ENCODE measurements at places on chromosomes 1 and 21. TPM values are rescaled to one million over a fixed set of nuclear protein-coding genes. Genes with fewer than 3 reads are reported as not detected.

DNA sequence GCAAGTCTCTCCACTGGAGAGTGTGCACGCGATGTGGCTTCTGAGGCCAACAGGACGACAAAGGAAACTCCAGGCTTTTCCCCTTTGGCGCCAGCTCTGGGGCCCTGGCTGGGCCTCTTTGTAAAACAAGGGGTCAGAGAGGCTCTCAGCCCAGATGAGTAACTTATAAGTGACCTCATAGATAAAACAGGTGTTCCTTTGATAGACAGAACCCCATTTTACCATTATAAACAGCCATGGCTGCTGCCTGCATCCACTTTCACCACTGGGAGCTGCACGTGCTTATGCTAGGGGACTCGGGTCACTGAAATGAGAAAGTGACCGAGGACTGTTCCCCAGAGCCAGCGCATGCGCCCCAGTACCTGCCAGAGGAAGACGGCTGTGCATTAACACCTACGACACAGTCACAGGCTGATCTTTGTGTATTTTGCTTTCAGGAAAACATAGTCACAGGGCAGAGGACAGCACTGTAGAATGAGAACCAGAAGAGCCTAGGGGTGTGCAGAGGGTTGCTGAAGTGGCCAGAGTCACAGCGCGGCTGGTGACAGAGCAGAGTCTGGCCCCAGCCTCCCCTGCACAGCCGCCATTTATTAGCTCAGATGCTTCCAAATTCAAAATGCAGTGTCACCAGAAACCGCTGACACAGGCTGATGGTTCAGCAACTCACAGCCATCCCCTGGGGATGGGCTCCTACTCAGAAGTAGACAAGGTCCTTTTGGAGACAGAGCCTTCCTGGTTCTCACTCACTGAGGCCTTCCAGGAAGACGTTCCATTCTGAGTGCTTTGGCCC is 12.7 kb downstream of the RNF207 start:
- DNase-seq, result no peak

DNA sequence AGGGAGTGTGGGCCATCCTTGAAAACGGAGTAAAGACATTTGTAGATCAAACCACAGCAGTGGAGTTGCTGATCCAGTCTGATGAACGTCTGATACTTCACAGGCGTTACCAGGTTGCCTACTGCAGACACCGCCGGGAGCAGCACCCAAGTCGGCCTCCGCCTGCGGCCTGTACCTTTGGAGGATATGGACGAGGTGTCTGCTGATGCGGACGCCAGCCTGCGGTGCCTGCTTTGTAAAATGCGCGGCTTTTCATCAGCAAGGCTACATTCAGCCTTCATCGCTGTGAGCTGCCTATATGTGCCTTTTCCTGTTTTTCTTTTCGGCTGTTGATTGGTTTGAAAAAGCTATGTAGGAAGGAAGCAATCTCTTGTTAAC is 16.0 kb downstream of the SLX9 start:
- DNase-seq, result no peak

DNA sequence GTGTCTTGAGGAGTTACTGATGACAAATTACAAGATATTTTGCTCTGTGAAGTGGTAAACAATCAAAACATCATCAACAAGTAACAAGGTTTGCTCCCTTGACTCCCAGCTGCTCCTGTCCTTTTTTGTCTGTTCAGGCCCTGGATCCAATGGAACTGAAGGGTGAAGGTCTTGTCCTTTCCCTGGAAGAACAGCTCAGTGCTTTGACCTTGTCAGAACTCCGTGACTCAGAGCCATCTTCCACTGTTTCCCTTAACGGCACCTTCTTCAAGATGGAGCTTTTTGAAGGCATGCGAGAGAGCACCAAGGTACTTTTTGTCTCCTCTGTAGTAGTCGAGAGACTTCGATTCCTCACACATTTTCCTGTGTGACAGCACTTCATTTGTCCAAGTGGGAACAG is 29.0 kb downstream of the TRIM45 start:
- no peak for DNase-seq

DNA sequence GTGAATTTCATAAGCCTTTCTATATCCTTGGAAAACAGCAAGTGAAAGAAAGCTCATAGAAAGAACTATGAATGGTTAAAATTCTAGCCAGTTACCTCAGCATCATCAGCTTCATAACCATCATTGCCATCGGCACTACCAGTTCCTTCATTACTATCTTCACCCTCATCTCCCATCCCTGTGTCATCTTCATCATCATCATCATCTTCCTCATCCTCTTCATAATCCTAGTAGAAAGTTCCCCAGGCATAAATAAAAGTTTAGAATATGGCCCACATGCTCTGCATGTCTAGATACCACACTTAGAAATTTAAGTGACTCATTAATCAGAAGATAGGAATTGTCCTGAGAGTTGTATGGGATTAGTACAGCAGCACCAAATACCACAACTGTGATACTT is 49.0 kb downstream of the TPR start:
- DNase-seq, result no peak

Gene CD84
- total RNA-seq, result 5.3 TPM

DNA sequence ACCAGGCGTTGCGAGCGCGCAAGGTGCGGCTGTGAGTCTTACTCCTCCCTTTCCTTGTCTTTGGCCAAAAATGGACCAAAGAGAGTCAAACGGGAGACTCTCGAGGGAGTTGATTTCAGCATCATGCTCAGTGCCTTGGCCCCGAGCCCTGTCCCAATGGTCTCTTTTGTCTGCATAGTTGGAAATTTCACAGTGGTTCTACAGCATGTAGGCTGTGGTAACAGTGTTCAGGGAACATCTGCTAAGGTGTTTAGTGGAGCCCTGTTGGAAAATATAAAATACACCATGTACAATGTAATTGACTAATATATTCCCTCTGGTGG is 2.7 kb downstream of the CACNA1E start:
- DNase-seq, result no peak

DNA sequence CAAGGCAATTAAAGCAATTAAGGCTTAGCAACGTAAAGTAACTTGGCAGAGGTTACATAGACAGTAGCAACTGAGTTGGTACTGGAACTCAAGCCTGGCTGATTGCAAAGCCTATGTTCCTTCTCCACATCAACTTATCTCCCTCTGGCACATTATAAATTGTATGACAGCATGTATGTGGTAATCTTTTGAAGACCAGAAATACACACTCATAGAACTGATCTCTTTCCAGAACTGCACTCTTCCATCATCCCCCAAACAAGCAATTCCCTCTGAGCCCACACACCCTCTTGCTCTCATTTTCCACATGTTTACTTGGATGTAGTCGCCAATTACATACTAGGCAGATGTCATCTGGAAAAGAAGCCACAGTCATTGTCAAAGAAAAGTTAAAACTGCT is 502.2 kb downstream of the PLPP3 start:
- no peak for DNase-seq

Gene GCSAML
- total RNA-seq, result 1.1 TPM

Gene DPT
- 175 TPM for total RNA-seq

- DNase-seq, result no peak
Measured at GRCh38 chr1:115672224-115673009, 30.6 kb downstream of the VANGL1 start.

DNA sequence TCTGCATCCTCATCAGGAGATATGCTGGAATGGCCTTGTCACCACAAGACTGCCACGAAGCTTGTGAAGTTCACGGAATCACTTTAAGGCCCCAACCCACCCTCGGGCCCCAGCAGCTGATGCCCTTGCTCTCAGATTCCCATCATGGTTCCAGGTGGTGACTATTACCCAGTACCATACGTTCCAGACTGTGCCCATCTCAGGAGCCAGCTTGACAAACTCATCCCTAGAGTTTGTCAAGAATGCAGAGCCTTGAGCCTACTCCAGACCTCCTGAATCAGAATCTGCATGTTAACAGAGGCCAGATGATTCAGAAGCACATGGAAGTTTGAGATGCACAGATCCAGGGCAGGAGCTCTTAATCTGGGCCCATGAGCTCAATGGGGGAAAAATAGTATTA is 53.9 kb upstream of the RBM15 start:
- no peak for DNase-seq

GRCh38 chr21:27595716-27596115 is 628.8 kb upstream of the ADAMTS5 start:
- DNase-seq, result no peak

Gene DCDC2B
- not detected for total RNA-seq

DNA sequence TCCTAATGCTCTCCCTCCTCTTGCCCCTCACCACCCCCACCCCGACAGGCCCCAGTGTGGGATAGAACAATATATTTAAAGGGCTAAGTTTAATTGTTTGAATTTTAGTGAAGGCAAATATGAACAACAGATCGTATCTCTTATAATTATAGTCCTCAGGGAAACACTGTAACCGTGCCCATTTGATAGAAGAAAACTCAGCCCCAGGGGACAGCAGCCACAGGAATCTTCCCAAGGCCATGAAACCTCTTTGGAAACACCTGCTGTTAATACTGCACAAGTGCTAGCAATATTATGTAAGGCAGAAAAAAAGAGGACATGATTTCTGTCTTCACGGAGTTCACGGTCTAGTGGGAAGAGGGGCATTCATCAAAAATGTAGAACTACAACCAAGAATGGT is 142.2 kb downstream of the URB2 start:
- no peak for DNase-seq

DNA sequence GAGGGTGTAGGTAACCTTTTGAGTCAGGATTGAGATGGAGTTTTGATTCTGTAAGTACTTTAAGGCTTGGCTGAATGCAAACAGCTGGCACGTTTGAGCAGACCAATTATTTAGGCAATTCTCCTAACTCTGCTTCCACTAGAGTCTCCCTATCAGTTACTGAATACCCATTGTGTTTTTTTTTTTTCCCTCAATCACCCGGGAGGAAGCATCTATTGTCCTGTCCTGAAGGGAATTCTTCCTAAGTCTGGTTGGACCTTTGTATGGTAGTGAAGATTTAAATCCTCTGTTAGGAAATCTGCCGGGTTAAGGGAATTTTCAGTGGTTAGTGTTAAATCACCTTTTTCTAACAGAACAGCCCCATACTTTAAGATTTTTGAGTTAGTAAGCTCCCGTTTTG is 571.2 kb upstream of the USP24 start:
- DNase-seq, result no peak

Gene DSTYK
- total RNA-seq, result 15.5 TPM

Gene TEX38
- not detected for total RNA-seq

GRCh38 chr1:20028125-20028524 is 41.9 kb upstream of the PLA2G5 start:
- DNase-seq, result no peak

DNA sequence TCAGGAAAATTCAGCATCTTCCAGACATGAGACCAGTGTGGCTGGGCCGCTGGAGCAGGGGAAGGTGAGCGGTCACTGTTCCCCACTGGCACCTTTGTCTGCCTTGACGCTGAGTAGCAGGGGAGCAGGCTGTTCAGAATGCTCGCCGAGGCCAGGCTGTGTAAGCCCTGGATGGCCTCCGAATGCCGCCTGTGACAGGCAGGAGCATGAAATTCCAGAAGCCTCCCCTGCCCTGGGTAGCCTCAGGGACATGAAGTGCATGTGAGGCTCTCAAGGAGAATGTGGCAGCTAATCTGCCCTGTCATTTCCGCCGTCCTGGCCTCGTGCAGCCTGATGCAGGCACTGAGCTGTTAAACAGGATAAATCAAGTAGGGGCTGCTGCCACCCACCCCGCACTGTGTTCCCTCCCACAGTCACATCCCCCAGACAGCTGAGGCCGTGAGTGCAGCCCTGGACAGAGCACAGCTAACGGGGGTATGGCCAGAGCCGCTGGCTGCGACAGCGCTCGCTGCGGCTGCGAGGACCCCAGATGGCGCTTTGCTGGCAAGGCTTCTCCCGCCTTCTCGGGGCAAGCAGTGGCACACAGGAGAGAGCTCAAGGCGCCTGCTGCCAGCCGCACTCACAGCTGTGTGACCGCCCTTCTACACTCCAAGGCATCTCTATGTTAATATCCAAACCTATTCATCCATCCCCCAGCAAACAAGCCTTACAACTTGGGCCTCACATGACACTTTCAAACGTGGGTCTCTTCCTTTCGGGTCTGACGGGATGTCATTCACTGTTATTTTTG is 105.0 kb upstream of the COL6A1 start:
- DNase-seq, result no peak

- DNase-seq, result no peak
Measured at GRCh38 chr1:54987427-54987826, 7.0 kb downstream of the TMEM61 start.

DNA sequence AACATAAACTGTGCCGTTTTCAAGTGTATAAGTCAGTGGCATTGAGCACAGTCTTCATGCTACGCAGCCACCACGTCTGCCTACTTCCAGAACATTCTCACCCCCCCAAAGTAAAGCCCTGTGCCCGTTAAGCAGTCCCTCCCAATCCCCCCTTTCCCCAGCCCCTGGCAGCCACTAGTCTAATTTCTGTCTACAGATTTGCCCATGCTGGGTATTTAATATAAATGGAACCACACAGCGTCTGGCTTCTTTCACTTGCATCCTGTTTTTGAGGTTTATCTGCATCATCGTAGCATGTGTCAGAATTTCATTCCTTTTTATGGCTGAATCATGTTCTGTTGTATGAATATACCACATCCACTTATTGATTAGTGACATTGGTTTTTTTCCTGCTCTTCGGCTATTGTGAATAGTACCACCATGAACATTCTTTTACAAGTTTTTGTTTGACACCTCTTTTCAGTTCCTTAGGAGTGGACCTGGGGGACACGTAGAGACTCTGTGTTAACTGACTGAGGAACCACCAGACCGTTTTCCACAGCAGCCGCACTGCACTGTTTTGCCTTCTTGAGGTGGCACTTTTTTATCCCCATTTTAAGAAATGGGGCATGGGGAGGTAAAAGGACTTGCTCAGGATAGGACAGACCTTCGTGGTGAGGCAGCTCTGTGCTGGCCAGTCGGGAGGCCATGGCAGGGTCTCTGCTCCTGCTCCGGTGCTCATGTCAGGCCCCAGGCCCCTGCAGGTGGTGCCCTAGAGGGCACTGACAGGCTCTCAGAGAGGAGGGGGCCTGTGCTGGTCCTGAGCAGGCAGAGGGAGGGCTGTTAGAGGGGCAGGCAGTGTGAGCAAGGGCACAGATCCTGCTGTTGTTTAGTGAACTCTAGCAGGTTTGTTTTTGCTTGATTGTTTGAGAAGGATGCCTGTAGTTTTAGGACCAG is 123.8 kb downstream of the PCBP3 start:
- no peak for DNase-seq

- DNase-seq, result no peak
Measured at GRCh38 chr1:149849111-149849946, 50.0 kb upstream of the BOLA1 start.

Gene TMEM82
- not detected for total RNA-seq

- no peak for DNase-seq
Measured at GRCh38 chr1:21021311-21021710, 155.4 kb downstream of the EIF4G3 start.

Gene PKP1
- total RNA-seq, result 4.0 TPM

- no peak for DNase-seq
Measured at GRCh38 chr21:29360799-29361765, 62.4 kb downstream of the BACH1 start.

Gene SYCP1
- total RNA-seq, result not detected

Gene S100A7
- total RNA-seq, result not detected

- no peak for DNase-seq
Measured at GRCh38 chr1:66309006-66309741, 224.8 kb upstream of the SGIP1 start.

Gene CLCA2
- total RNA-seq, result 5.0 TPM

Data from urinary bladder (tissue), 4 donors.